ENCODE measurements at places on chromosomes 2 and 18. TPM values are rescaled to one million over a fixed set of nuclear protein-coding genes. Genes with fewer than 3 reads are reported as not detected.

Gene PASK
- 4.3 TPM for total RNA-seq

Gene ZBTB14
- 14.6 TPM for total RNA-seq

Gene MATN3
- total RNA-seq, result 3.1 TPM

Gene G6PC2
- total RNA-seq, result not detected

Gene SULT1C2
- 1.5 TPM for total RNA-seq

Gene LHCGR
- 2.3 TPM for total RNA-seq

Gene NTSR2
- not detected for total RNA-seq

Gene KCNE4
- total RNA-seq, result 6.4 TPM

Gene TEX51
- total RNA-seq, result not detected

Gene GKN1
- total RNA-seq, result not detected

Gene DYNAP
- total RNA-seq, result not detected

Gene PTPRN
- total RNA-seq, result not detected

Gene SGPP2
- total RNA-seq, result not detected

All from subcutaneous adipose tissue (tissue), 4 donors.